ENCODE measurements at places on chromosomes 5 and 9. TPM values are rescaled to one million over a fixed set of nuclear protein-coding genes. Genes with fewer than 3 reads are reported as not detected.

The PCDHGA3 gene
- 0.93 TPM for total RNA-seq

The AK3 gene
- 65.4 TPM for total RNA-seq

The PCDHGC3 gene
- total RNA-seq: 19.6 TPM

The GLRA1 gene
- not detected for total RNA-seq

The SLC25A2 gene
- 0.27 TPM for total RNA-seq

The FOXD4 gene
- 0.27 TPM for total RNA-seq

The WNK2 gene
- total RNA-seq: under 0.01 TPM

The PCDHA4 gene
- 0.22 TPM for total RNA-seq

The DPH7 gene
- 22.8 TPM for total RNA-seq

The ST8SIA4 gene
- 5.3 TPM for total RNA-seq

The PCDHB13 gene
- 0.22 TPM for total RNA-seq

The GABRA6 gene
- 0.66 TPM for total RNA-seq

The PCSK1 gene
- total RNA-seq: 4.7 TPM

The BAAT gene
- total RNA-seq: 0.07 TPM

The FBXL7 gene
- 14.4 TPM for total RNA-seq

All from thoracic aorta endothelial cell (primary cell).